ENCODE measurements at places on chromosomes 2 and 18. TPM values are rescaled to one million over a fixed set of nuclear protein-coding genes. Genes with fewer than 3 reads are reported as not detected.

- no peak for DNase-seq
- no peaks in the 10 kb centered on the region for H3K36me3 ChIP-seq
- H3K4me1 ChIP-seq: peaks cover 20% of the 10 kb centered on the region
- H3K4me3 ChIP-seq: no peak overlapping the region
- H3K27me3 ChIP-seq: no peaks in the 10 kb centered on the region
These were observed 91.2 kb downstream of the SMAD7 start for GRCh38 chr18:48859311-48860268.

DNA sequence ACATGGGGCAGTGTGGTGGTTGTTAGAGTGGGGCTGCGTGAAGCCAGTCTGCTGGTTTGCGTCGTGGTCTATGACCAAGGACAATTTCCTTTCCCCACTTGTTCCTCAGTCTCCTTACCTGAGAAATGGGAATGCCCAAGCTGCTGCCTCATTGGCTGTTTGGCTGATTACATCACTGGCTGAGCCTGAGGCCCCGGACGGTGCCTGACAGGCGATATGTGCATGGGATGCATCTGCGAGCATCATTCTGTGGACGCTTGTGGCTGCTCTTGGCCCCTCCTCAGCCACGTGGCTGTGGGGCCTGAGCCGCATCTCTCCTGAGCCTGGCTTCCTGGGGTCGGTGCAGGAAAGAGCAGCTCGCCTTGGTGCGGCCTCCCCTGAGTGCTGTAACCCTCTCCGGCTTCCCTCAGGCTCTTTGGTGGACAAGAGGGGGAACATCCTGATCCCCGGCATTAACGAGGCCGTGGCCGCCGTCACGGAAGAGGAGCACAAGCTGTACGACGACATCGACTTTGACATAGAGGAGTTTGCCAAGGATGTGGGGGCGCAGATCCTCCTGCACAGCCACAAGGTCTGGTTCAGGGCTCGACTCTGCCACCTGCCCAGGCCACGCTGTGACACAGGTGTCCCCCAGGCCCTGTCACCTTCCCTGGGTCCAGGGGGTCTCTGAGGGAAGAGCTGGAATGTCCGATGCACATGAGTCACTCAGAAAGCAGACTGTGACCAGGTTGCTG is 17.2 kb downstream of the CNDP2 start:
- DNase-seq: no peak
- H3K27me3 ChIP-seq: no peaks in the 10 kb centered on the region
- H3K4me1 ChIP-seq: no peaks in the 10 kb centered on the region
- H3K4me3 ChIP-seq: no peak overlapping the region

GRCh38 chr2:26384183-26384582 is 17.5 kb upstream of the DRC1 start:
- DNase-seq: no peak
- no peak overlapping the region for H3K4me3 ChIP-seq
- no peaks in the 10 kb centered on the region for H3K27me3 ChIP-seq
- no peak overlapping the region for H3K27ac ChIP-seq
- peaks cover 41% of the 10 kb centered on the region for H3K36me3 ChIP-seq

DNA sequence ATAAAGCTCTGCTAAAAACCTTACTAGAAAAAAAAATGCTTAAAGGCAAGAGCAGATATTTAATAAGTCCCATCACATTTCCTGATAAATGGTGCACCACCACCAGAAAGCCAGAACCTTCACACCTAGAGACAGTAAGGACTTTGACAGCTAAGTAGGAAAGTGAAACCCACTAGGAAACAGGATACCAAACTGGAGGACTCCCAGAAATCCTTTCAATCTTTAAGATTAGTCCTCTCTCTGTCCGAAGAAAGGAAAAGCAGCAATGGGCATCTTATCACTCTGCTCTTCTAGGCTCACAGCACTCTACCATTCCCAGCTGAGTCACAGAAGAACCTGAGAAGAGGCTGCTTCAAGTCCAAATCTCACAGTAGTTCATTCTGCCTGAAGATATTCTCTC is 3.7 kb downstream of the DYM start:
- H3K4me1 ChIP-seq: peaks cover 47% of the 10 kb centered on the region
- no peak overlapping the region for H3K4me3 ChIP-seq
- H3K27ac ChIP-seq: peak overlapping the region; percentile 25
- no peaks in the 10 kb centered on the region for H3K27me3 ChIP-seq

DNA sequence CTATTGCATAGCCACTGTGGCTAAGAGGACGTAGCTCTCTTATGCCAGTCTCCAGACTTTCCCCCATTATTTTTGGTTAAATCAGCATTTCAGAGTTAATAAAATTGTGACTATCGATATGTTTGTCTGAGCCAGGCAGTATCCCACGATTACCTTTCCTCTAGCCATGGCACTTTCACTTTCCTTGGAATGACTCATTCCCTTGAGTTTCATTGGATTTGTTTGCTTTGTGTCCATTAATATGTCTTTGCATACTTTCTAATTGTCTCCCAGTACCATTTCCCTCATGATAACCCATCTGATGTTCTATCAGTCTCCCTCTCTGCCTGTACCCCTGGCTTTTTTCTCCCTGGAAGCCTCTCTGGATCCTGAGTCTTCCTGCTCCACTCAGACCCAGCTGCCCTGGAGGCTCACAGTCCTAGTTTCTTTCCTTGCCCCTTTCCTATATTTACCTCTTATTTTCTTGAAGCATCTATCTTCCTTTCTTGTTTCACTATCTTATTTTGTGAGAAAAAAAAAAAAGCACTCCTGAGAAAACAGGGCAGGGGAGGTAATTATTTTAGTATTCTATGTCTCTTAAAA is 126.1 kb downstream of the MTX2 start:
- H3K36me3 ChIP-seq: no peaks in the 10 kb centered on the region
- no peak for DNase-seq
- no peak overlapping the region for H3K27ac ChIP-seq
- H3K27me3 ChIP-seq: peaks cover 16% of the 10 kb centered on the region
- no peak overlapping the region for H3K4me3 ChIP-seq

- no peak overlapping the region for H3K27ac ChIP-seq
- no peaks in the 10 kb centered on the region for H3K36me3 ChIP-seq
- DNase-seq: no peak
These were observed 324.1 kb downstream of the LPIN1 start for GRCh38 chr2:12070581-12070980.

The TUBA4B gene
- total RNA-seq: not detected

- H3K36me3 ChIP-seq: no peaks in the 10 kb centered on the region
- no peak for DNase-seq
- H3K4me1 ChIP-seq: peaks cover 2% of the 10 kb centered on the region
- no peak overlapping the region for H3K27ac ChIP-seq
- peaks cover 90% of the 10 kb centered on the region for H3K27me3 ChIP-seq
- peak overlapping the region; percentile 43 for H3K4me3 ChIP-seq
These were observed 11.0 kb downstream of the EN1 start for GRCh38 chr2:118836411-118836930.

GRCh38 chr2:157420771-157421323 is 23.0 kb downstream of the CYTIP start:
- DNase-seq: no peak
- no peak overlapping the region for H3K4me3 ChIP-seq
- H3K36me3 ChIP-seq: peaks cover 82% of the 10 kb centered on the region
- peaks cover 79% of the 10 kb centered on the region for H3K4me1 ChIP-seq

The SEMA4F gene
- 8.3 TPM for total RNA-seq

Measured in activated CD4-positive, alpha-beta T cell treated with anti-CD3 and anti-CD28 coated beads, Interleukin-2, amount 10 ng/mL, durations not matched to agents 7 days and 5 days (primary cell).